Stimulated activated CD8-positive, alpha-beta memory T cell treated with anti-CD3 and anti-CD28 coated beads, Interleukin-7, amount 100 ng/mL, for 1 hour (primary cell): ENCODE measurements at places on chromosomes 7 and 10.
A peak's percentile ranks its signal among the peaks of the same experiment; 100 is the strongest.

DNA sequence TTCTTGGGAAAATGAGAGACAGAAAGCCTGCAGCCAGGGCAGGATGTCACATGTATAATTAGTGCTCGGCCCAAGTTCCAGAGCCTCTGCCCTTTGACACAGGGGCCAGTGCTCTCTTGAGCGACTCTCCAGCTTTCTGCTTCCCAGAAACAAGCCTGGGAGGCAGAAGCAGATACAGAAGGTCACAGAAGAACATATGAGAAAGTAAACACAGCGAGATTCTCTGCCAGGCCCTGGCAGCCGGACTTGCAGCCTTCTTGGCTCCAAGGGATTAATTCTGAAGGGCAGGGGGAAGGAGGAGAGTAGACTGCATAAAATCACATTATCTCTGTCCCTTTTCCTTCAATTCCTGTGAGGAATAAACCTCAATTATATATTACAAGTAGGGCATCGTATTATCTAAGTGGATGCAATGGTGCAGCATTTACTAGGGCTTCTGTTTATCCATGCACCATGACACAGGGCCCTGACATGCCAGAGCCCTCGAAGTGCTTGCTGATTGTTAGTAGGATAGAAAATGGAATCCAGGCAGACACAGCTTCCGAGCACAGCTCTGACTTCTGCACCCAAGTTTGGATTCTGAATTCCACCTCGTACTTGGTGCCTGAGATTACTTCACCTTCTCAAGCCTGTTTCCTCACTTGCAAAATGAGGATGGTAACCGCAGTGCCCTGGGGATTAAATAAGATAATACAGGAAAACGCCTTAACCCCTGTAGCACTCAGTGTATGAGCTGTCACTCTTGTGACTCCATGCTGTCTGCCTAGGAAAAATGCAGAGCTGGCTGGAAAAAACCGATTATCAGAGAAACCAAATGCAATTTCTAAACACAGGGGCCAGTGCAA, 536.5 kb downstream of the TNS3 start:
- no peak for DNase-seq

- DNase-seq = peak; percentile 68
Observed at GRCh38 chr10:110918269-110918642, 724 bp downstream of the BBIP1 start.

DNA sequence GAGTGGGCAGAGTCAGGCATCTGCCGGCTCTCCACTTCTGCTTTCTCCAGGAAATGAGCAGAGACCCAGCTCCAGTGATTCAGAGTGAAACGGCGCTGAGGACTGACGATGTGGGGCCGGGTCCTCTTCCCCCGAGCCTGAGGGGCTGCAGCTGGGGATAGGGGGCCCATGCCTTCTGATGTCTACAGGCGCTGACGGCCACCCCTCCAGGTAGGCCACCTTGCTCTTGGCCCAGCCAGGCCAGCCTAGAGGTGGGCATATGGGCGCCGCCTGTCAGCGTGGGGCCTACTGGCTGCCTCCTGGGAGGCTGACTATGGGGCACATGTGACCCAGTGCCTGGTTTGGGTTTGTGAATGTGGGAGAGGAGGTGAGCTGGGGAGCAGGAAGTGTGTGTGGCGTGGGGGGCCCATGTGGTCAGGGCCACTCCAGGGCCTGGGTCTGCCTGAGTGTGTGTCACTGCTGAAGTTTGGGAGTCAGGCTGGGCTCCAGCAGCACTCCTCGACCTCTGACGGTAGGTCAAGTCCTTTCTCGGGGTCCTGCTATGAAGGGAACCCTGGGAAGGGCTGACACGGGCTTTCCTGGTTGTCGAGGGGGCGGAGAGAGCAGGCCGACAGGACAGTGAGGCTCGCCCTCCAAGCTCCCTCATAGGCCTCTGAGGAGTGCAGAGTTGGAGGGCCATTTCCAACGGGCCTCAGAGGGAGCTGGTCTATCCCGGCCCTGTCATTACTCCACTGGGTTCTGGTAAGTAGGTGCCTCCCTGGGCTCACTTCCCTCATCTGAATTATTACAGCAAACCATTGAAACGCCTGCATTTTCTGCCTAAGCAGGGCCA, at the start of gene WDFY4:
WDFY4 (plus strand) TSS at position 82 of the 832 bp plus-strand sequence. CDS start 24,860 bp downstream, outside the sequence.
- DNase-seq = no peak

- DNase-seq = no peak
Observed at GRCh38 chr7:51528172-51528571, 211.6 kb upstream of the COBL start.

GRCh38 chr7:12210179-12211053, 678 bp upstream of the TMEM106B start:
- peak; percentile 2 for DNase-seq
